Iris pigment epithelial cell (primary cell): ENCODE measurements at places on chromosomes 4 and X.

- DNase-seq = no peak
These were observed 50.6 kb downstream of the TENM3 start for GRCh38 chr4:182293691-182294255.

GRCh38 chr4:90960433-90960832 lies 833.2 kb downstream of the CCSER1 start:
- DNase-seq = no peak

DNA sequence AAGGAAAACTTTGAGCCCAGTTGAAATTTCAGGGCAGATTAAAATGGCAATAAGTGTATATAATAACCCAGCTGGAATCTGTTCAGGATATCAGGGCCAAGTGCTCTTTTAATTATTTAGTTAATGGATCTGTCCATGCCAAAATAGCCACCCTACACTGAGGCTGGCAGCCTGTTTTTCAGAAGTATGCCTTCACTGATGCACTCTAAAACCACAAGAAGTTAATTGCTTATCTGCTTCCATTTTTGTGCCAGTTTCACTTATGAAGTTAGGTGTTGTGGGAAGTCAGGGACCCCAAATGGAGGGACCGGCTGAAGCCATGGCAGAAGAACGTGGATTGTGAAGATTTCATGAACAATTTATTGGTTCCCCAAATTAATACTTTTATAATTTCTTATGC lies 960.3 kb downstream of the C4orf33 start:
- no peak for DNase-seq

- no peak for DNase-seq
These were observed 74.7 kb downstream of the PHF8 start for GRCh38 chrX:53969540-53969939.

DNA sequence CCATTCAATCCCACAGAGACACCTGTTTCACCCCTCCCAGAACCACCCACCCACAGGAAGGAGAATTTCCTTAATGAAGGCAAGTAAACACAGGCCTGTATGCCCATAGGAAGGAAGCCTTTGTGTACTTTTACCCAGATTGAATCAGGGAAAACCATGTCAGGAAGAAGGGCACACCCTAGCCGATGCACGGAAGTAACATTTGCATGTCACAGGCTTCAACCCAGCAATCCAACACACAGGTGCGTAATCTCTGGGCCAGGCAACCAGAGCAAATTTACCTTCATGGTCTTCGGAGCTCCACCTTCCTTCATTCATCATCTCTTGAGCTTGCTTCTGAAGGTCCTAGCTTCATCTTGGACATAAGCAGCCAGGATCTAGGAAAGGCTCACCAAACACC lies 206.3 kb downstream of the SHROOM3 start:
- DNase-seq = no peak

DNA sequence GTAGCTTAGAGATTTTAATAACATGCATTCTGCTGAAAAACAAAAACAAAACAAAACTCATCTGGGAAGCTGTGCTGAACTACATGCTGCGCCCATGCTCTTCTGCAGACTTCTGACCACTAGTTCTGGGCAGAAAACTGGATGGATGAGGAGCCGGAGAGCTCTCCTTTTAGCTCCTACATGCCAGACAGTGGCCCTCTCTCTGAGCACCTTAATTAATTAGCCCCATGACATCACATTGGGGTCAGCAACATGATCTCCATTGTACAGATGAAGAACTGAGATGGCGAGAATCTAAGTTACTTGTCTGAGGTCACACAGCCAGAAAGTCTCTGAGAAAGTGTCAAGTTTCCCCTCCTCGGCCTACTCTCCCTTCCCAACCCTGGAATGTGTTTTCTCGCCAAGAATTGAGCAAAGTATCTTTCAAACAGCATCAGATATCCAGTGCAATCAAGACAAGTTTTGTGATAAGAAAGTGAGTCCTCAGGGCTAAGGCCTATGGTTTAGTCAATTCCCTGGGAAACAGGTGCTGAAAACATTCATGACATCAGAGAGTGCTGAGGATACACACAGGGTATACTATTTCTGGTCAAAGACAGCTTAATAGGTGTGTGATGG lies 21.6 kb downstream of the SCD5 start:
- DNase-seq = peak; percentile 89

DNA sequence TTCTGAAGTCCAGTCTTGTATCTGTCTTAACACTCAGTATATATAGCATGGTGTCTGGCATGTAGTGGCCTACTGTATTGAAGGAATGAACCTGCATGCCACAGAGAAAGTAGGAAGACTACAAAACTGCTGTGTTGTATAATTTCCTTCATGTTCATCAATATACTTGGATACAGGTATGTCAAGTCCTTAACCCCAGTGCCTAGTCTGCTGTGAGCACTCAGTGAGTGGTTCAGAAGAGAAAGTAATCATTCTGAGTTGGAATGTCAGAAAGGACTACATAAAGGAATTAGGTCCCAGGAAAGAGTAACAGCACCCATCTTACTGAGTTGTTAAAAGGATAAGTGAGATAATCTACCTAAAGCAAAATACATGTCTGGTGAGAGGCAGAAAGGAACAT lies 32.0 kb downstream of the ABCE1 start:
- DNase-seq = no peak

- no peak for DNase-seq
These were observed 7.1 kb downstream of the KLF3 start for GRCh38 chr4:38670939-38671591.

- no peak for DNase-seq
These were observed 278.9 kb downstream of the INPP4B start for GRCh38 chr4:142567199-142567598.

DNA sequence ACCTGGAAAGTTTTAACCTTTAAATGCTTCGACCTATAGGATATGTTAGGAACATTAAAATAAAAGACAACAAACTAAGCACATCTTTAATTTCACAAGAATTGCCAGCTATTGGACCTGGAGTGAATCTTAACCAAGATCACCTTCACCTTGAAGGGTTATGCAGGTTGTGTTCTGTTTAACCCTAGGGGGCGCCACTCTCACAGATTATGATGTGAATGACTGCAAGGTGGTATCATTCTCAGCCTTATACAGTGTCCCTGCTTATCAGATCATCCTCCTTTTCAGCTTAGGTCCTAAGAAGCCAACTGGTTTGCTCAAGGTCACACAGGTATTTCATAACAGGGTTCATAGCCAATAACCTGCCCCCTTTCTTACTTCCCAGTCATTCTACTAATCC lies 23.5 kb downstream of the INTS6L start:
- no peak for DNase-seq

DNA sequence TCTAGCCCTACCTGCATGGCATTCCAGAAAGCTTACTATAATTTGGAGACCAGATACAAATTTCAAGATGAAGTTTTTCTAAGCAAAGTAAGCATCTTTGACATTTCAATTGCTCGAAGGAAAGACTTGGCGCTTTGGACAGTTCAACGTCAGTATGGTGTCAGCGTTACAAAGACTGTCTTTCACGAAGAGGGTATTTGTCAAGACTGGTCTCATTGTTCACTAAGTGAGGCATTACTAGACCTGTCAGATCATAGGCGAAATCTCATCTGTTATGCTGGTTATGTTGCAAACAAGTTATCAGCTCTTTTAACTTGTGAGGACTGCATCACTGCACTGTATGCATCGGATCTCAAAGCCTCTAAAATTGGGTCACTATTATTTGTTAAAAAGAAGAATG lies 17.6 kb downstream of the THAP9 start:
- no peak for DNase-seq

GRCh38 chrX:134171661-134172587 lies 65.1 kb upstream of the CCDC160 start:
- peak; percentile 9 for DNase-seq

DNA sequence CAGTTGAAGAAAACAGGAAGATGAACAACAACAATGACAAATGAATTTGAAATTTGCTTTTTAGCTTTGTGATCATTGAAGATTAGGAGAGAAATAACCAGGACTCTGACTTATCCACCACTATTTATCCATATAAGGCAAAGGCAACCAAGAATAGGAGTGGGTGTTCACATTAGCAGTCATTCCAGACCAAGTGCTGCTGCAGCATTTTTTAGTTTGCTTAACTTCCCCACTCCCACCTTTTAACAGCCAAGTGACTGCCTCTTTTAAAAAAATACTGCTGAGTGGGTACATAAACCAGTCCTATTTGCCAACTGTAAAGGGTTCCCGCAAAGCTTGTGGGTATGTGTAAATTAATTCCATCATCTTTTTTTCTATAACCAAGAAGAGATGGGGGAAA lies 230.9 kb downstream of the IQCM start:
- DNase-seq = peak; percentile 2

DNA sequence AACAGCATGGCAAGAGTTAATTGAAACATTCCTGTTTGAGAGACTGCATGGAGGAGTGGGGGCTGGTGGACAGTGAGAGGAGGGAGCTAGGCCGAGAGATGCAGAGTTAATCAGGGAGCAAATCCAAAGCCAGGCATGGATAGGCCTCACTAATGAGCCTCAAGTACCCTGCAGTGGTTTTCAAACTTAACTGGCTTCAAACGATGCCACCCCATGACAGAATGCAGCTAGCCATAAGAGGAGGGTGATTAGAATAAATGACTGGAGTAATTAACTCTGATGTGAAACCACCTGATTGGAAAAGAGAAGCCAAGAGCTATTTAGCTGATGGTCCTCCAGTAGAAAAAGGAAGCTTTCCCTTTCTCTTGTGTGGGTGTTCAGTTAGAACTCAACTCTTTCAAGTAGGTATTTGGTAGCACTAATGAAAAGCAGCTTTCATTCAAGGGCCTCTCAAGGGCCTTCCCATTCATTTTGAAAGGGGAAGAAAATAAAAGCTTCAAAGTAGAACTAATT lies 215.4 kb upstream of the MAB21L2 start:
- no peak for DNase-seq

- no peak for DNase-seq
These were observed 239.5 kb downstream of the PRDM5 start for GRCh38 chr4:120682981-120683380.

GRCh38 chr4:169348541-169348940 lies 77.8 kb upstream of the SH3RF1 start:
- no peak for DNase-seq

DNA sequence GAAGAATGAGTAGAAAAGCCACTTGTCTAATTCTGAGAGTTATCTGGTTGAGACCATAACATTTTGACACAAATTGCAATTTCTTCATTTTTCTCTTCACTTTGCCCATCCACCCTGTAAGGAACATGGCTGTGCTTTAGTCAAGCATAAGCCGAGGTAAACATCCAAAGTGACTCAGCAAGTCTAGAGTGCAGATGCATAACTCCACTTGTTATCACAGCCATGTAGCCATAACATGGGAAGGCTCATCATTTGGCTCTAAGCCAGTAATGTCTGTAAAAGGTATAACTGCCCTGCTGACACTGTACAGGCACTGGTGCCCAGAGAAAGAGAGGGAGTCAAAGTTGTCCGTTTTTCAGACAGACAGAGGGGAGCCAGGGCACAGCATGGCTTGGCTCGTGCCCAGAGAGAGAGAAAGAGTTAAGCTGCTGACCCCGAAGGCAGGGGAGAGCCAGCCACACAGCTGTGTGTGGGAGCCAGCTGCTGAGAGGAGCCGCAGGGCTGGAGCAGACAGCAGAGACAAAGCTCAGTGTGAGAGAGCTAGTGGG lies 76.9 kb upstream of the EXOC1L start:
- peak; percentile 90 for DNase-seq

- no peak for DNase-seq
These were observed 1.1 kb upstream of the GPM6A start for GRCh38 chr4:175813204-175813603.

GRCh38 chrX:72685810-72686456 lies 28.2 kb downstream of the PHKA1 start:
- peak; percentile 8 for DNase-seq

DNA sequence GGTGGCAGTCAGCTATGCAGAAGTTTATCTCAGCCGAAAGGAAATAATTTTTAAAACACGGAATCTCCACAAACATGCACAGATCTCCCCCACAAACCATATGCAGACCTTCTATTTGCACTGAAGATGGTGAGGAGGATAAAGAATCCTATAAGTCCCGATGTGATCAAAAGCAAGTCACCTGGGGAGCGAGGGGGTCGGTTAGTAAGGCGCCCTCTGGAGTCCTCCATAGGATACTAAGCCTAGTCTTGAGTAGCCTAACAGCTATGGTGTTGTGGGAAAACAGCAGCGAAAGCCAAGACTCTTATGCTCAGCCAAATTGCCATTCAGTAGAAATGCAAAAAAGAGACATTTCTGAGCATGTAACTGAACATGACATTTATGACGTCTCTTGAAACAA lies 210.9 kb downstream of the FRMPD4 start:
- no peak for DNase-seq

DNA sequence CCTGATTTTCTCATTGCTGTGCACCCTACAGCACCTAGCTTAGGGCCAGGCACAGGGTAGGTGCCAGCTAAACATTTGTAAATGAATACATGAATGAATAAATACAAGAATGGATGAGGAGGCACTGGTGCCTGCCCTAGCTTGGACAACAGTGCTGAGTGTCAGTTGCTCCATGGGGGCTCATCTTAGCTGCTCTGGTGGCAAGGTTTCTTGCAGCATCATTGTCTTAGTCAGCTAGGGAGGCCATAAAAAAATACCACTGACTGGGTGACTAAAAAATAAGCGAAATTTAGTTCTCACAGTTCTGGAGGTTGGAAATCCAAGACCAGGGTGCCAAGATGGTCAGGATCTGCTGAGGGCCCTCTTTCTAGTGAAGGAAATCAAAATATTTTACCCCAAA lies 31.2 kb downstream of the TMEM31 start:
- DNase-seq = no peak

GRCh38 chr4:143397887-143398286 lies 61.2 kb downstream of the GAB1 start:
- no peak for DNase-seq

DNA sequence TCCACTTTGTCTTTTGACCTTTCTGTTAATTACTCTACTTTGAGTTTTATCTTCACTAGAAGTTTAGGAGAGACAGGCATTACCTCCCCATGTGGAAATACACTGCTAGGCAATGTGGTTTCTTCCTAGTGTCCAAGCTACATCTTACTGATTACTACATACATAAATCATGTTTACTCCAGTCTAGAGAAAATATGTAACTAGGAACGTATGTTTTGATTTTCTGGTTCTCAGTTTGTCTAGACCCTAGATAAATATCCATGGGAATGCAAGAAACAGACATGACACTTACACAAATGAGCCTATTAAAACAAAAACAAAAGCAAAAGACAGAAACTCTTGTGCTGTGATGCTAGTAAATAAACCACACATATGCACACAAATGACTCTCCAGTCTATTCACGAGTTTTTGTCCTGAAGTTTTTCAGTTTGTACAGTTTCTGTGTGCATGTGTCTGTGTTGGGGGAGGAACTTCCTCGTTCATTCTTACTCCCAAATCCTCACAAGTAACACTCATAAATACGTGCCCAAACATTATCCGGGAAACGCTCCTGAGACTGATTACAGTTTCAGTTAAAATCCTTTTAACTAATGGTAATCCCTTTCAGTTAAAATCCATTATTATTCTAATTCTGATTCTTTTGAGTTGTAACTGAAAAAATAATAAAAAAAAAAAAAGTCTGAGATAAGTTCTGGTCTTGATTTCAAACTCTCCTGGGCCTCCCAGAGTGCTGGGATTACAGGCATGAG lies 283.5 kb upstream of the FTHL17 start:
- no peak for DNase-seq
